Hepatocyte (in vitro differentiated cells): ENCODE measurements at places on chromosomes 6 and 20. TPM values are rescaled to one million over a fixed set of nuclear protein-coding genes. Genes with fewer than 3 reads are reported as not detected.

PLCB4 gene
- 11.9 and 15.0 TPM in 2 replicates for total RNA-seq

SLC17A1 gene
- total RNA-seq: 1.9 and 3.2 TPM in 2 replicates

SAPCD1 gene
- total RNA-seq: 1.4 and 4.1 TPM in 2 replicates

SEMG1 gene
- total RNA-seq: not detected in 2 replicates

CST1 gene
- total RNA-seq: 5.7 and 13.6 TPM in 2 replicates

PIGU gene
- total RNA-seq: 19.3 and 26.1 TPM in 2 replicates

HM13 gene
- 219 and 228 TPM in 2 replicates for total RNA-seq

HSPA12B gene
- 3.4 and 3.7 TPM in 2 replicates for total RNA-seq

MYLK2 gene
- not detected in 2 replicates for total RNA-seq

OPN5 gene
- not detected in 2 replicates for total RNA-seq

CDH4 gene
- total RNA-seq: 0.53 TPM in 1 of 2 replicates, not detected in the other

SNAI1 gene
- 2.9 and 3.0 TPM in 2 replicates for total RNA-seq

C20orf96 gene
- total RNA-seq: 2.9 and 3.5 TPM in 2 replicates

DNA sequence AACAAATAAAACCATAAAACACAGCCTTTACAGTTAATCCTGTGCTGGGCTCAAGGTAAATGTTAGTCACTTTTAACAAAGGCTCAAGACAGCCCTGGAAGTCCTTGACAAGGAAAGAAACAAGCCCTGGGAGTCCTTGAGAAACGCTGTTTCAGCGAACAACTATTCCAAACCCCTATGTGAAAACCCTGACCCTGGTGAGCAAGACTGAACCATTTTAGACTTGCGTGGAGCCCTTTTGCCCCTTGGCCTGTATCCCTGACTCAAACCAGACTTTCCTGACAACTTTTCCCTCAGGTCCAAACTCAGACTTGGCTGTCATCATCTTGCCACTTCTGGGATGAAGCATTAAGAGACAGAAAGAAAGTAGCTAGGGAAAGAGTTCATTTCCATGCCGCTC is 180.4 kb downstream of the AIG1 start:
- no peaks in the 10 kb centered on the region for H3K27me3 ChIP-seq
- no peak overlapping the region for H3K4me3 ChIP-seq
- no peak overlapping the region for H3K27ac ChIP-seq
- no peak for DNase-seq
- no peaks in the 10 kb centered on the region for H3K4me1 ChIP-seq
- no peaks in the 10 kb centered on the region for H3K36me3 ChIP-seq

- no peak for DNase-seq
- no peaks in the 10 kb centered on the region for H3K27me3 ChIP-seq
- H3K4me1 ChIP-seq: peaks cover 32% of the 10 kb centered on the region
Observed at GRCh38 chr6:11923621-11924020, 88.5 kb upstream of the HIVEP1 start.

GRCh38 chr6:135179920-135180541 is 1.1 kb upstream of the MYB start:
- no peak for DNase-seq
- no peaks in the 10 kb centered on the region for H3K36me3 ChIP-seq
- H3K4me1 ChIP-seq: peaks cover 18% of the 10 kb centered on the region
- no peak overlapping the region for H3K4me3 ChIP-seq
- no peak overlapping the region for H3K27ac ChIP-seq

GRCh38 chr6:105483492-105483891 is 80.6 kb upstream of the PREP start:
- no peaks in the 10 kb centered on the region for H3K36me3 ChIP-seq
- DNase-seq: peak; percentile 22
- H3K4me1 ChIP-seq: peaks cover 44% of the 10 kb centered on the region
- H3K27me3 ChIP-seq: no peaks in the 10 kb centered on the region
- H3K27ac ChIP-seq: peak overlapping the region; percentile 22

DNA sequence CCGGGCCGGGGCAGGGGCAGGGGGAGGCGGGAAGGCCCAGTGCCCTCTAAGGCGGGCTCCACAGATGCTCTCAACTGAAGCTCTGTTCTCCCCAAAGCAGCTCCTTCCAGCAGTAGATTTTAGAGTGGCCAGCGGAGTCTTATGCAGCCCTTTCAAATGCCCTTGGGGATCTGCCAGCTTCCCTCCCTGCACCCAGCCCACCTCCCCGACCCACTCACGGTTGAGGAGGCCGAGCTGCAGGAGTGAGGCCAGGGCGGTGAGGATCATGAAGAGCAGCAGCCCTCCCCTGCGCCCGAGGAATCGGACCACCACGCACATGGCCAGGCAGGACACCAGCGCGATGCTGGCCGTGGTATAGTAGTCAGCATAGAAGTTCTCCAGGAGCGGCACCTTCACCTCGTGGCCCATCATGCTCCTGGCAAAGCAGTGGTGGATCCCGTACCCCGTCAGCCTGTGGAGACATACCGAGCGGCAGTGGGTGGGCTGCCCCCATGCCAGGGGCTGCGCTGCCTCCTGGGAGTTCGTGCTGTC is 28.0 kb downstream of the PSMG4 start:
- no peak overlapping the region for H3K4me3 ChIP-seq
- no peak overlapping the region for H3K27ac ChIP-seq
- DNase-seq: no peak
- H3K27me3 ChIP-seq: no peaks in the 10 kb centered on the region
- no peaks in the 10 kb centered on the region for H3K36me3 ChIP-seq

GRCh38 chr6:74510878-74511277 is 695.0 kb downstream of the COL12A1 start:
- no peak for DNase-seq
- H3K36me3 ChIP-seq: no peaks in the 10 kb centered on the region
- H3K27me3 ChIP-seq: no peaks in the 10 kb centered on the region
- H3K4me3 ChIP-seq: no peak overlapping the region
- H3K27ac ChIP-seq: no peak overlapping the region

DNA sequence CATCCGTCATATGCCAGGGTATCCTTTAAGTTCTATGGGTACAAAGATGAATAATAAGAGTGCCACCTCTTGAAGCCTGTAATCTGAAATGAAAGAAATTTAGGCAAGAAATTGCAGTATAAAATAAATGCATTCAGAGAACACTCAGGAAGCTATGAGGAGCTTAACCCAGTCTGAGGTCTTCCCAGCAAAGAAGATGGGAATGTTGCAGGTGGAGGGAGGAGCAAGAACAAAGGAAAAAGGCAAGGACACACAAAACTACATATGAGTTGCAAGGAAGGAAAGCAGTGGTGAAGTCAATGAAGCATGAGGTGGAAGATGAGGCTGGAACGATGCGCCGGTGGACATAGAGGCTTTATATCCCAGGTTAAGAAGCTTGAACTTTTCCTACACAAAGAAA is 67.0 kb upstream of the DST start:
- no peaks in the 10 kb centered on the region for H3K27me3 ChIP-seq
- H3K36me3 ChIP-seq: no peaks in the 10 kb centered on the region
- DNase-seq: no peak
- no peak overlapping the region for H3K4me3 ChIP-seq

- H3K27me3 ChIP-seq: no peaks in the 10 kb centered on the region
- H3K4me3 ChIP-seq: no peak overlapping the region
- no peak overlapping the region for H3K27ac ChIP-seq
- no peak for DNase-seq
- no peaks in the 10 kb centered on the region for H3K36me3 ChIP-seq
Observed at GRCh38 chr6:151252634-151253033, 12.9 kb downstream of the AKAP12 start.

- no peak overlapping the region for H3K4me3 ChIP-seq
- no peaks in the 10 kb centered on the region for H3K36me3 ChIP-seq
- DNase-seq: no peak
- no peak overlapping the region for H3K27ac ChIP-seq
- no peaks in the 10 kb centered on the region for H3K4me1 ChIP-seq
Observed at GRCh38 chr6:82385102-82385501, 21.5 kb downstream of the TPBG start.

DNA sequence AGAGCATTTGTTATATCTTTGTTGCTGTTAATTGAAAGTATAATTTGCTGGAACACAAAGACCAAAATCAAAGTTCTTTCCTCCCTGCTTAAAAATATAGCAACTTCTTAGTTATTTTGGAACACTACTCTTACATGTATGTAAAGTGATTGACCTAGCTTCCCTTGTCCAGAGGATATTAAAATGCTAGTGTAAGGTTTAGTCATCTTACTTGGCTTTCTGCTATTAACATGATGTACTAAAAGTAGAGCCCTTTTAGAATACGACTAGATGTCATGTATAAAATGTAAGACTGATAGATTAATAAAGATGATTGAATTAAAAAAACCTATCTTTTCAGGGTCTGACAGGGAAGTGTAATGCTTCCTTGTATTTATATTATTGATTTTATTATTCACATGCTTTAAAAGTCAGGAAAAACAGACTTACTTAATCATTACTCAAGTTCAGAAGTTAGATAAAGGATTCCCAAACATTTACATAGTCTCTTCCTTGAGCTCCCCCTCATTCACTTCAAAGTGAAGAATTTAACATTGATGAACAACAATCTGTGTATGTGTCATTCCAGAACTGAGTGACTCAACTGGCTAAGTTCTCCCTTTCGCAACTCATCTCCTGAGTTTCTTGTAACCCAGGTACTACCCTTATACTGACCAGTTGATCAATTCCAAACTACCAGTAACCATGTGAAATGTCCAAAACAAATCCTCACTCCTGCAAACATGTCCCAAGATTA is 50.9 kb downstream of the BTBD9 start:
- DNase-seq: no peak
- H3K27me3 ChIP-seq: no peaks in the 10 kb centered on the region
- no peaks in the 10 kb centered on the region for H3K36me3 ChIP-seq
- H3K4me3 ChIP-seq: no peak overlapping the region

- no peak overlapping the region for H3K4me3 ChIP-seq
- no peak overlapping the region for H3K27ac ChIP-seq
Observed at GRCh38 chr20:62382306-62383198, 4.4 kb upstream of the RPS21 start.

DNA sequence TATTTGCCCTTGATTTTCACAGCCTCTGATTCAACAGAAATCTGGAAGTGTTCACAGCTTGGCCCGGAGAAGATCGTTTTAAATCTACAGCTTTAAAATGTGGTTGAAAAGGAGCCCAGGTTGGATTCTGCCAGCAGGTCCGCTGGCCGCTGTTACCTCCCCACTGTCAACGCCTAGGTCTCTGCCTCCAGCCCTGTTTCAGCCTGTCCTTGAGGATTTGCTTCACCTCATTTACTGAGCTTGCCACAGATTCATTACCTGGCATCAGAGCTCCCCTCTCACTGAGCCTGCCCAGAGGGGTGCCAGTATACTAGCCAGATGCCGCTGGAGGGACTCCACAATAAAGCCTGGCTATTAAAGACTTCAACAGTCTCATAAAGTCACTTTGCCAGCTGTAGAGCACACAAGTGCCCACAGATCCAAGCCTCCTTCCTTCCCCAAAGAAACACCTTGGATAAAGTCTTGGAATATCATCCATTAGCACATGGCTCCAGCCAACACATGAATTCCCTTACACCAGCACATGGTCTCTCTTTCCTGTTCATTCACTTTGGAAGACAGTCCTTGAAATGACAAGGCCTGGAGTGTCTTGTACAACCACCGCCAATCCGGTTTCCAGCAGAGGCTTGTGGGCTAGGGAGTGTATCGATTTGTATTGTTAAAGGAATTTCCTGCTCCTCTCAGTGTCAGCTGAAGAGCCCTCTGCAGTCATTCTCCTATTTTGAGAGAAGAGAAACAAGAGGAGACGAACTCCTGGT is 9.5 kb upstream of the NR2E1 start:
- DNase-seq: no peak
- peaks cover 16% of the 10 kb centered on the region for H3K4me1 ChIP-seq
- no peak overlapping the region for H3K27ac ChIP-seq
- peaks cover 98% of the 10 kb centered on the region for H3K27me3 ChIP-seq
- H3K36me3 ChIP-seq: no peaks in the 10 kb centered on the region
- no peak overlapping the region for H3K4me3 ChIP-seq

GRCh38 chr6:3336066-3336786 is 77.5 kb downstream of the PSMG4 start:
- DNase-seq: no peak
- peaks cover 21% of the 10 kb centered on the region for H3K4me1 ChIP-seq
- H3K4me3 ChIP-seq: no peak overlapping the region

GRCh38 chr6:39876826-39877225 is 57.4 kb downstream of the MOCS1 start:
- H3K27me3 ChIP-seq: no peaks in the 10 kb centered on the region
- H3K27ac ChIP-seq: no peak overlapping the region
- no peak overlapping the region for H3K4me3 ChIP-seq

DNA sequence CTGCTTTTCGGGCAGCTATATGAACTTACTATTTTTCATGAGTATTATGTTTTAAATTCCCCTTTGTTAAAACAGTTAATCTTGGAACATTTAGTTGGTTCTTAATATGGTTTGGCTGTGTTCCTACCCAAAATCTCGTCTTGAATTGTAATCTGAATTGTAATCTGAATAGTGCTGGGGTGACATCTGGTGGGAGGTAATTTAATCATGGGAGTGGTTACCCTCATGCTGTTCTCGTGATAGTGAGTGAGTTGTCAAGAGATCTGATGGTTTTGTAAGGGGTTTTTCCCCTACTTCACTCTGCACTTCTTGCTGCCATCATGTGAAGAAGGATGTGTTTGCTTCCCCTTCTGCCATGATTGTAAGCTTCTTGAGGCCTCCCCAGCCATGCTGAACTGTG is 305.4 kb upstream of the MAP3K7 start:
- H3K4me1 ChIP-seq: no peaks in the 10 kb centered on the region
- no peak overlapping the region for H3K4me3 ChIP-seq
- no peak overlapping the region for H3K27ac ChIP-seq
- H3K27me3 ChIP-seq: no peaks in the 10 kb centered on the region
- no peaks in the 10 kb centered on the region for H3K36me3 ChIP-seq
- no peak for DNase-seq

- H3K36me3 ChIP-seq: no peaks in the 10 kb centered on the region
- no peaks in the 10 kb centered on the region for H3K27me3 ChIP-seq
- DNase-seq: no peak
- no peak overlapping the region for H3K4me3 ChIP-seq
- no peak overlapping the region for H3K27ac ChIP-seq
Observed at GRCh38 chr6:15460110-15460727, 202.6 kb downstream of the DTNBP1 start.

GRCh38 chr6:122428781-122429180 is 29.3 kb downstream of the HSF2 start:
- no peaks in the 10 kb centered on the region for H3K27me3 ChIP-seq
- DNase-seq: no peak
- H3K27ac ChIP-seq: no peak overlapping the region
- H3K4me3 ChIP-seq: no peak overlapping the region
- no peaks in the 10 kb centered on the region for H3K4me1 ChIP-seq
- H3K36me3 ChIP-seq: no peaks in the 10 kb centered on the region

- no peak overlapping the region for H3K4me3 ChIP-seq
- H3K36me3 ChIP-seq: no peaks in the 10 kb centered on the region
- H3K27ac ChIP-seq: no peak overlapping the region
- no peak for DNase-seq
Observed at GRCh38 chr6:32614366-32615081, 22.7 kb upstream of the HLA-DQA1 start.

DNA sequence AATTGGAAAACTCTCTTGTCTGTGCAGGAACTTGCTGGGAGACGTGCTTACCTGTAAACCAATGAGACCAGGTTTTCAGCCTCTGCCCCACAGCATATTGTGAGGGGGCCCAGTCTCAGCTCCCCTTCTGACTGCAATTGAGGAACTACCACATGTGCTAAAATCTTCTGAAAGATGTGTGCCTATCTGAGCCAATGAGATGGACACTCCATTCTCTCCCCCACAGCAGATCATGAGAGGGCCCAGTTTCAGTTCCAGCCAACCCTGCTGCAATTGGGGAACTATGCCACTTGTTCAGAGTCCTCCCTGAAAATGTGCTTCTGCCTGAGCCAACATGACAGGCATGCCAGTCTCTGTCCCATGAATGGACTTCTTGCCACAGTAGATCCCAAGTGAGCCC is 20.9 kb upstream of the PI3 start:
- H3K36me3 ChIP-seq: no peaks in the 10 kb centered on the region
- H3K27ac ChIP-seq: no peak overlapping the region
- DNase-seq: no peak
- H3K4me3 ChIP-seq: no peak overlapping the region
